ENCODE measurements at places on chromosomes 3 and 15.

DNA sequence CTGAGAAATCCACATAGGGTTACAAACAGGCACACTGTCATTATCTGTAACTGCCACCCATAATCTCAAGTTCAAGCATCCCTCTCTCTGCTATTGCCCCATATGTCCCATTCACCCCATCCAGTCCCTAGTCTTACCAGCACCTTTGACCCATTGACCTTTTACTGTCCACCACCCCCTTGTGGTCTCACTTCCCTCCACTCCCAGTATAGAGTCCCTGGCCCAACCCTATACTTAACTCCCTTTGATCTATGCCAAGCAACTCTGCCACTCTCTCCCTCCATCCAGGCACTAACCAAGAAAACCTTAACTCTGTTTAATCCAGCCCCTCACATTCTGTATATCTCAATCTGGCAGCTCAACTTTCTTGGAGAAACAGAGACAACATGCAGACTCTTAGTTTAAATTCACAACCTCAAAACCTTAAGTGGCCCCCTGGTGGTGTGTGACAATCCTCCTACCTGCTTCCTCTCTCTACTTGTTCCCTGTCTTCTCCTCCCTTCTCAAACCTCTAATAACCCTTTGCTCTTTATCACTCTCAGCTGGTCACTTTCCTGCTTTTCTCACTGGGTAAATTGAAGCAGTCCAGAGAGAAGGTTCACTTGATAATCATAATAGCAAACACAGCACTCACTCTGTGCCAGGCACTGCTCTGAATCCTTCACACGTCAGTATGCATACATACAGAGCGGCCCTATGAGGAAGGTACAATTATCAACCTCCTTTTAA, 162.7 kb downstream of the STT3B start:
- DNase-seq: no peak

- DNase-seq: no peak
These were observed 136.7 kb downstream of the CCNL1 start for GRCh38 chr3:157023226-157023625.

DNA sequence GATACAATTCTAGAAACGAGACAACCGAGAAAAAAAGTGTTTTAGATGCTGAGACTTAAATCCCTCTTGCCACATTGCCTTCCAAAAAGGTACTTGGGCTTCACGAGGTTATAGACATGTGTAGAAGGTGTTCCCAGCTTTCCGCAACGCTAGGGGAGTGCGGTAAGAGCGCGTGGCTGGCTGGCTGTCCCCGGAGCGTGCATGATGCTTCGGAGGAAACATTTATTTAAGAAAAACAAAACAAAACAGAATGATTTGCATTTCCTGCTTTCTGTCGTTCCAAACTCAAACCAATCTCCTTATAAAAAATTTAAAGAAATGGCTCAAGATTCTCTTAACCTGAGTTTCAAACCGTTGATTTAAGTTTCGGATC, 841 bp downstream of the SLC6A20 start:
- DNase-seq: no peak

DNA sequence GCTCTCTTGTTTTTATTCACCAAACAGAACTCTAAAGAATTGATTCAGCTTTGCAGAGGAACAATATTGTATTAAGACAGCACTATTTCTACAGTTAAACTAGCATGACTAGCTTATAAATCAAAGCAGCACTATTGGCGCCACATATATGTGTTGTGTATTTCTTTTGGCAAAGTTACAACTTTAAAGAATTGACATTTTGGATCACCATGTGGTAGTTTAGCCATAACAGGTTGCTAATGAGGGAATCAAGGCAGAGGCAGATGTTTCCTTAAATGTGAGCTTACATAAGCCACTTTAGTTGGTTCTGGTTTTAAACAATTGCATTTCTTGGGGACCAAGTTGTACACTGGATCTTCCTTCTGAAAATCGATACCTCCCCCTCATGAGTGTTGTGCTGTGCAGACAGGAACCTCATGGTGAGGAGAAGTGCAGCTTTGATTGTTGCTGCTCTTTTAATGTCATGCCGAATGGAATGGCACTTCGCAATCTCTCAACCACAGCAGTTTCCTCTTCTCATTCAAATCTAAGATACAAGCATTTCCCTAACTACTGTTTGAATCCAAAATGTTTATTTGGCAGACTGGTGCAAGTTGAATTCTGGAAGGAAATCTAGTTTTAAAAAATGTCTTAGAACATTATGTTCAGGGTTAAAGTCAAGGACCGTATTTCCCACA, 151.2 kb downstream of the MYRIP start:
- no peak for DNase-seq

DNA sequence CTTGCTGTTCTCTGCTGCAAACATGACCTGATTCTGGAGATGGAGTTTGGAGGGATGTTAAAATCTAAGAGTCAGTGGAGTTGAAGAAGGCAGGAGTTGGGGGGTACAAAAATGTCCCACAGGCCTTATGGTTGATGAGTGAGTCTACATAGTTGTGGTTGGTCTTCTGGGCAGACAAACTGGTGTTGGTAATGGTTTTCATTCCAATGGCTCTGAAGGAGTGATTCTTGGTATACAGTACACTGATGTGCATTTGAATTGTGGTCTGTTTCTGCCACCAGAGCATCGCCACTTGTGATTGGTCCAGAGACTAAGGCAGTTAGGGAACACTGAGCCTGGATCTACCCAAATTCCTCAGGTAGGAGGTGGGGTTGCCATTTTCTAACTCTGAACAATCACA, 514.1 kb upstream of the CFAP20DC start:
- no peak for DNase-seq

DNA sequence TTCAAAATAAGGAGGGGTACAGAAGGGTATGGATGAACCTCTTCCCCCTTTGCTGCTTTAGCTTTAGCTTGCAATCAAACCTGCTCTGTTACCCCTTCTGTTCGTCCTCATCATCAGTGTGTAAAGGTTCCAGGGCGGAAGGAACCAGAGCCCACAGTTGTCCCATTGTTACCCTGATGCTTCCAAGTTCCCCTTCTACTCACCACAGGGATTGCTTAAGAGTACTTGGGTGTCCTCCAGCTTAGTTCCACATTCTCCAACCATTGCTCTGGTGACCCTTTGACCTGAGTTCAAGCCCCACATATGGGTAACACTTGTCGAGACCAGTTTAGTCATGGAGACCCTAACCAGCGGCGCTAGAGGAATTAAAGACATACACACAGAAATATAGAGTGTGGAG, 1080.1 kb upstream of the ALCAM start:
- no peak for DNase-seq

GRCh38 chr15:100037901-100038300, 303.9 kb downstream of the ADAMTS17 start:
- DNase-seq: no peak

All from HTR-8/SVneo (cell line).